ENCODE measurements at places on chromosomes 12 and 14. TPM values are rescaled to one million over a fixed set of nuclear protein-coding genes. Genes with fewer than 3 reads are reported as not detected.

Gene CCDC177
- not detected for total RNA-seq

Gene KRT78
- not detected for total RNA-seq

Gene PLEKHD1
- 0.25 TPM for total RNA-seq

Gene KRT83
- not detected for total RNA-seq

DNA sequence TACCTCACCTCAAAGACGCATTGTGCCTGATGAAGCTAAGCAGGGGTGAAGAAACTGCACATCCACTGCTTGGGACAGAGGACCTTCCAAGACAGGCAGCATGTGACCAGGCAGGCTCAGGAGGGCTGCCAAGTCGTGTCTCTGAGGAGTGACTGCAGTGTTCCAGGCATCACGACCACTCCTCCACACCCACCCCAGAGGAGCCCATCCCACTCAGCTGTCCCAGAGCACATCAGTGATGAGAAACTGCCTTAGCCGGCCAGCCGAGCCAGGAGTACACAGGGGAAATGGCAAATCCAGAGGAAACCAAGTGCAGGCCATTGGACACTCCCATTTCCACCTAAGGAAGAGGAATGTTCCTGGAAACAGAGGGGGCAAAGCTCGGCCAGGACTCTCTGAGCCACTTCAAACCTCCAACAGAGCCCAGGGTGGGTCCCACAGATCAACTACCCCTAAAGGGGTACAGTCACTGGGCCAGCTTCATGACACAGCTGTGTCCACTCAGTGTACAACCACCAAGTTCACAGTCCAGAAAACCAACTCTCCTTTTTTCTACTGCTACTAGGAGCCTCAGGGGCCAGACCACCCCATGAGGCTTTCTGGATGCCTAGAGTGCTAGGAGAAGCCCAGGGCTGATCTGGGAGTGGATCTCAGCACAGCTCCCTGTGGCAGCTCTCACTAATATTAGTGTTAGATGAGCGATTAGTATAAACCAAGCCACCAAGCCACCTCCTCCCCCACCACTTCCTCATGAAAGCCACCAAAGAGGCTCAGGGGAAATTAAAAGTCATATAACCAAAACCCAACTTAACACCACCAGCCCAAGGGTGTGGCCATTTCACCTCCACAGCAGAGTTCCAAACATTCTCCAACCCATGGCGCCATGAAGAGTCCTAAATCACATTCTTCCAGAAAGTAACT lies 15.4 kb downstream of the PXN start:
- H3K4me1 ChIP-seq, result peaks cover 37% of the 10 kb centered on the region
- DNase-seq, result peak; percentile 68
- H3K27ac ChIP-seq, result peak overlapping the region; percentile 86
- H3K4me3 ChIP-seq, result peak overlapping the region; percentile 30
- no peaks in the 10 kb centered on the region for H3K36me3 ChIP-seq
- H3K27me3 ChIP-seq, result no peaks in the 10 kb centered on the region

Gene SLC2A14
- not detected for total RNA-seq

DNA sequence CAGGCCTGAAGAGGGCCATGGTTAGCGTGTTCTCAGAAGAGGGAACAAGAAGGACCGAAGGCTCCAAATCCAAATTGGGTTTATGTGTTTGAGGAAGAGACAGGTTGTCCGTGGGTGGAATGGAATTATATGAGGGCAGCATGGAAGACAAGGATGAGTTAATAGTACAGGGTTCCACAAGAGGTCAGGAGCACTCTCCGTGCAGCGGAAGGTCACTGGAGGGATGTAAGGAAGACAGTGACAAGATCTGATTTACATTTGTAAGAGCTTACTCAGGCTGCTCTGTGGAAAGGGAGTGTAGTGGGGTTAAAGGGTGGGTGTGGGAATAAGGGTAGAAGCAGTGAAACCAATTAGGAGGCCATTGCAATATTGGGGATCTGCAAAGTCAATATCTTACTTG lies 97.0 kb downstream of the TPH2 start:
- H3K4me3 ChIP-seq, result no peak overlapping the region
- H3K36me3 ChIP-seq, result no peaks in the 10 kb centered on the region
- H3K27ac ChIP-seq, result no peak overlapping the region

Gene MYF6
- not detected for total RNA-seq

Gene ZDHHC22
- total RNA-seq, result not detected

Gene KRT73
- not detected for total RNA-seq

DNA sequence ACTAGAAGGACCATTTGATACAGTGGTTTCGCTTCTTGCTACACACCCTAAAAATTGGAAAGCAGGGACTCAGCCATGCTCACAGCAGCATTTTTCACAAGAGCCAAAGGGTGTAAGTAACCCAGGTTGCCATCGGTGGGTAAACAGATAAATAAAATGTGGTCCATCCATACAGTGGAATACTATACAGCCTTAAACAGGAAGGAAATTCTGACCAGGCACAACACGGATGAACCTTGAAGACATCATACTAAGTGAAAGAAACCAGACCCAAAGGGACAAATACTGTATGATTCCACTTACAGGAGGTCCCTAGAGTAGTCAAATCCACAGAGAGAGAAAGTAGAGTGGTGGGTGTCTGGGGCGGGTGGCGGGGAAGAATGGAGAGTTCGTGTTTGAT lies 220.9 kb downstream of the PHETA1 start:
- H3K36me3 ChIP-seq, result no peaks in the 10 kb centered on the region
- DNase-seq, result no peak
- no peak overlapping the region for H3K4me3 ChIP-seq
- no peaks in the 10 kb centered on the region for H3K27me3 ChIP-seq

Gene PAPLN
- total RNA-seq, result 132 TPM

Gene KLRK1
- 5.2 TPM for total RNA-seq

Gene RNASE7
- total RNA-seq, result not detected

DNA sequence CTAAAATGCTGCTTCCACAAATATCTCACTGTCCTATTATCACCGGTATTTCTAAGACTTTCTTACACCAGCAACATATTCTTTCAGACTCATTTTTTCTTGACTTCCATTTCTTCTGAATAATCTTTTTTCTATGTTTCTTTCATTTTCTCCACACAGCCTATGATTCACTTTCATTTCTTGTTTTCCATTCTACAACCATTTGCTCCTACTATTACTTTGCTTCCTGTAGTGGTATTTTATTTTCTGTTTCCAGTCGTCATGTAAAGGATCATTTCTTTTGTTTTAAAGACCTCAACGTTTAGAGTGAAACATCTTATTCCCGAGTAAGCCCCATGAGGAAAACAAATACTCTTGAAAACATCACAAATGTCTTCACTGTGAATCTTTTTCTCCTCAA lies 182.2 kb upstream of the MDGA2 start:
- no peaks in the 10 kb centered on the region for H3K36me3 ChIP-seq
- DNase-seq, result no peak
- H3K4me1 ChIP-seq, result no peaks in the 10 kb centered on the region
- no peak overlapping the region for H3K4me3 ChIP-seq

Gene BMAL2
- total RNA-seq, result 12.8 TPM

DNA sequence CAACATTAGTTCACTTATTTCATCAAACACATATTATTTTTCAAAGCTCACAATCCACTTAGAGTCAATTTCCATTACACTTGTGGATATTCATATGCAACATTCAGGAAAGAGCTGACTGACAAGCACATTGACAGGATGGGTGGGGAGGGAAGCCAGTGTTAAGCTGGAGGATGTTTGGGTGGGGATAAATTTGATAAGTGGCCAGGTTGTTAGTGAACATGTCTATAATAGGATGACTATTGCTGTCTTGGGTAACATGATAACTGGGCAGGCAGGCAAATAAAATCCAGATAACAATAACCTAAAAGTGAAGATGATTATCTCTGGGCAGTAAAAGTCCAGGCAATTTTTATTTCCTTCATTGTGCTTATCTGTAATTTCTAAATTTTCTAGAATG lies 73.8 kb upstream of the OSBPL8 start:
- H3K27ac ChIP-seq, result no peak overlapping the region
- H3K36me3 ChIP-seq, result no peaks in the 10 kb centered on the region
- no peaks in the 10 kb centered on the region for H3K4me1 ChIP-seq
- H3K4me3 ChIP-seq, result no peak overlapping the region
- DNase-seq, result no peak
- H3K27me3 ChIP-seq, result no peaks in the 10 kb centered on the region

Gene DCN
- 317 TPM for total RNA-seq

DNA sequence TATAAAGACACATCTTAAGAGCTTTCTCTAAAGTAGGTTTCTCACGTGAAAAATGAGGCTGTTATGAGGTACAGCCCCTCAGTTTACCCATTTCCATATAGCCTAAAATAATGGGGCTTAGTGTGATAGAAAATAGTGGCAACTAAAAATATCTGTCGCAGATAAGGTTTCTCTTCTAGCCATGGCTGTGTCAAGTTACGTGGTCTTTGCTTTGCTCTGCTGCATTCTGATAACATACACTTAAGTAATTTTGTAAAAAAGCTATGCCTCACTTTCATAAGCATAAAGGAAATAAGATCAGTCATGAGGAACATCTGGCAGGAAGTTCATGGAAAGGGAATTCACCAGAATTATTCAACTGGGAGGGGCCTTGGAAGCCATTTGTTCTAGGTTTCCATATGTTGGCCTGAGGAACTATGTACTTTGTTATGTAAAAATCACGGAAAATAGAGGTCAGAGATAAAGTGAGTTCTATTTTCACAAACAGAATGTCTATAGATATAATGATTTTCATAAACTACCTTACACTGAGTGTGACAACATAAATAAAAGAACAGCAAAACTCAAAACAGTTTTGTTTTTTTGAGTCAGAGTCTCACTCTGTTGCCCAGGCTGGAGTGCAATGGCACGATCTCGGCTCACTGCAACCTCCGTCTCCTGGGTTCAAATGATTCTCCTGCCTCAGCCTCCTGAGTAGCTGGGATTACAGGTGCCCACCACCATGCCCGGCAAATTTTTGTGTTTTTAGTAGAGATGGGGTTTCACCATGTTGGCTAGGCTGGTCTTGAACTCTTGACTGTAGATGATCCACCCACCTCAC lies 195.6 kb upstream of the KRR1 start:
- no peaks in the 10 kb centered on the region for H3K4me1 ChIP-seq
- H3K27me3 ChIP-seq, result no peaks in the 10 kb centered on the region
- H3K36me3 ChIP-seq, result no peaks in the 10 kb centered on the region
- H3K27ac ChIP-seq, result no peak overlapping the region

DNA sequence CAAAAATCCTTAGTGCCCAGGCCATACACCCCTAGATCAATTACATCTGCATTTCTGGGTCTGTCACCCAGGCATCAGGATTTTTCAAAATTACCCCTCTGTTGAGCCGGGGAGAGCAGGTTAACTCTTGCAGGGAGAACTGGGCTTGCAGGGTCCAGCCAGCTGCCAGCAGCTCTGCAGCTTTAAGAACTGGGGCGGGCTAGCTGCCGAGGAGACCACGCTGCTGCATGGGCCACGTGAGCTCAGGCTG lies at the start of gene DGLUCY:
Gene DGLUCY (plus strand): TSS at position 245 of the 250 bp plus-strand sequence. CDS start 46,222 bp downstream, outside the sequence.
- no peaks in the 10 kb centered on the region for H3K27me3 ChIP-seq
- peak within 1 kb of the TSS; percentile 96 for H3K27ac ChIP-seq
- DNase-seq, result peak; percentile 89
- peak within 1 kb of the TSS; percentile 79 for H3K4me3 ChIP-seq
- no peaks in the 10 kb centered on the region for H3K36me3 ChIP-seq

Gene MIP
- total RNA-seq, result not detected

DNA sequence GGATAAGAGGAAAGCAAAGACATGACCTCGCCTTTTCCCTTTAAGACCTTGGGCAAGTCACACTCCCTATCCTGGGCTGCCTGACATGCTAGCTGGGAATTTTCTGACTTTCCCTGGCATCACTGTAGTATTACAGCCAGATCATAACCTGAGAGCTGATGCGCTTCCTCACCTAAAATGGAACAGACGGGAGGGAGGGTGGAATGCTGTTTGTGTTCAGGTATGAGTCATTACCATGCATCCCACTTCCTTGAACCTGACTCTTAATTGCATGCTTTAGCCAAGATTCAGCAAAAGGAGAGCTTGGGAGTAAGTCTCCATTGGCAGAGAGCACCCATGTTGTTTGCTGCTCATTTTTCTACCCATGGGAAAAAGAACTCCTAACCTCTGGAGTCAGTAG lies 156.5 kb downstream of the KCNK10 start:
- no peak for DNase-seq
- H3K4me3 ChIP-seq, result no peak overlapping the region
- H3K27ac ChIP-seq, result no peak overlapping the region
- H3K4me1 ChIP-seq, result no peaks in the 10 kb centered on the region
- no peaks in the 10 kb centered on the region for H3K36me3 ChIP-seq

Gene SMIM41
- 0.31 TPM for total RNA-seq

- H3K27ac ChIP-seq, result no peak overlapping the region
- DNase-seq, result no peak
- no peaks in the 10 kb centered on the region for H3K36me3 ChIP-seq
Measured at GRCh38 chr12:1439687-1440086, 154.7 kb downstream of the FBXL14 start.

DNA sequence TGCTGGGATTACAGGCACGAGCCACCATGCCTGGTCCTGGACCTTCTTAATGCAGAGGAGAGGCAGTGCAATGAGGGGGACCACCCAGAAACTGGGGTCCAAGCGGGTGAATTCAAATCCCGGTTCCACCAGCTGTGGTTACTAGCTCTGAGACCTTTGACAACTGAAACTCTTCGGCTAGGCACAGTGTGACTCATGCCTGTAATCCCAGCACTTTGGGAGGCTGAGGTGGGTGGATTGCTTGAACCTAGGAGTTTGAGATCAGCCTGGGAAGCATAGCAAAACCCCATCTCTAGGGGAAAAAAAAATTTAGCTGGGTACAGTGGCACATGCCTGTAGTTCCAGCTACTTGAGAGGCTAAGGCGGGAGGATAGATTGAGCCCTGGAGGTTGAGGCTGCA lies 5.0 kb upstream of the CD4 start:
- no peak overlapping the region for H3K27ac ChIP-seq
- no peak for DNase-seq
- no peaks in the 10 kb centered on the region for H3K27me3 ChIP-seq
- H3K4me1 ChIP-seq, result peaks cover 6% of the 10 kb centered on the region

DNA sequence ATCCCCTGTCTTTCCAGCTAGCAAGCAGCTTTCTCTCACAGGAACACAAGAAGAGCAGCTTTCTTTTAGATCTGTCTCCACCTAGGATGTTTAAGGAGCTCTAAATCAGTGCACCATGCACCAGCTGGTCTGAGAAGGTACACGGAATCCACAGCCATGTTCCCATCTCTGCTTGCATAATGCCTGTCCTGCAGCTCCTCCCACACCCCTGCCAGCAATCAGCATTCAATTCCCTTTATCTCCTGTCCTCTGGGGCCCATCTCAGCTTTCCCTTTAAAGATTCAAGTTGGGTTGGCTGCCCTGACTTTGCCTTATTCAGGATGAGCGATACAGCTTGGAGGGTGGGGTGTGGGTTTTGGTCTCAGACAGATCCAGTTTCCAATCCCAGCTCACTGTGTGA lies 826.3 kb downstream of the BCL11B start:
- no peaks in the 10 kb centered on the region for H3K27me3 ChIP-seq
- no peak overlapping the region for H3K27ac ChIP-seq

- H3K27me3 ChIP-seq, result no peaks in the 10 kb centered on the region
- DNase-seq, result no peak
- no peak overlapping the region for H3K4me3 ChIP-seq
Measured at GRCh38 chr12:125922330-125922729, 857.1 kb downstream of the AACS start.

Gene GPX2
- 8.4 TPM for total RNA-seq

Gene CNTN1
- 9.9 TPM for total RNA-seq
